Breast epithelium (tissue), 4 donors: ENCODE measurements at places on chromosomes 1 and 21.
A peak's percentile ranks its signal among the peaks of the same experiment; 100 is the strongest.

DNA sequence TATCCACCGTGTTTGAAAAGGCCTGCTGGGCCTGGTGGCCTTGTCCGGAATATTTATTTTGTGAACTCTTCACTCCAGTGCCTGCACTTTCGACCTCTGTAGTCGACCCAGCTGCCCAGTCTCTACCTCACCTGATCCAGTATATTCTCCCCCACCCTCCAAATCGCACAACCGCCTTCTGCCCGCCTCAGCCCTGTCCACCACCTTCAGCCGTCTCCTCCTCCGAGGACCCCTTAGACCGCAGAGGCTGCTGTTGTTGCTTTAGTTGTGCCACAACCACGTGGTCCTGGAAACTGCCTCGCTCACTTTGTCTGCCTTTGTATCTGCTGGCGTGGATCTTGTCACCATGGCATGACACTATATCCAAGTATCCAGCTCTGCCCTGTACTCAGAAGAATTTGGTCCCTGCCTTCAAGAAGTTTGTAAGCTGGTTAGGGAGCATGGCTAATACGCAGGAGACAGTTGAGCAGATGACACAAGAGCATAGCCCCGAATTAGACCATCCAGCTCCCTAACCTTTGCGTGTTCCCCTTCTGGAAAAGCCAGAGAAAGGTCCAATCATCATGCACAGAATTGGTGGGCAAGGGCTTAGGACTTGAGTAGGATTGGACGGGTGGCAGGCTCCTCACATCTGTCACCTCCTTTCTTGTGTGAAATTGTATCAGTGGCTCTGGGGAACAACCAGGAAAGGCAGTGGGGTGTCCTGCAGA lies 1.5 kb downstream of the PHGDH start:
- no peaks in the 10 kb centered on the region for H3K36me3 ChIP-seq
- no peak overlapping the region for H3K4me3 ChIP-seq
- H3K4me1 ChIP-seq: peaks cover 6% of the 10 kb centered on the region
- DNase-seq: no peak
- peak overlapping the region; percentile 88 for H3K27ac ChIP-seq

DNA sequence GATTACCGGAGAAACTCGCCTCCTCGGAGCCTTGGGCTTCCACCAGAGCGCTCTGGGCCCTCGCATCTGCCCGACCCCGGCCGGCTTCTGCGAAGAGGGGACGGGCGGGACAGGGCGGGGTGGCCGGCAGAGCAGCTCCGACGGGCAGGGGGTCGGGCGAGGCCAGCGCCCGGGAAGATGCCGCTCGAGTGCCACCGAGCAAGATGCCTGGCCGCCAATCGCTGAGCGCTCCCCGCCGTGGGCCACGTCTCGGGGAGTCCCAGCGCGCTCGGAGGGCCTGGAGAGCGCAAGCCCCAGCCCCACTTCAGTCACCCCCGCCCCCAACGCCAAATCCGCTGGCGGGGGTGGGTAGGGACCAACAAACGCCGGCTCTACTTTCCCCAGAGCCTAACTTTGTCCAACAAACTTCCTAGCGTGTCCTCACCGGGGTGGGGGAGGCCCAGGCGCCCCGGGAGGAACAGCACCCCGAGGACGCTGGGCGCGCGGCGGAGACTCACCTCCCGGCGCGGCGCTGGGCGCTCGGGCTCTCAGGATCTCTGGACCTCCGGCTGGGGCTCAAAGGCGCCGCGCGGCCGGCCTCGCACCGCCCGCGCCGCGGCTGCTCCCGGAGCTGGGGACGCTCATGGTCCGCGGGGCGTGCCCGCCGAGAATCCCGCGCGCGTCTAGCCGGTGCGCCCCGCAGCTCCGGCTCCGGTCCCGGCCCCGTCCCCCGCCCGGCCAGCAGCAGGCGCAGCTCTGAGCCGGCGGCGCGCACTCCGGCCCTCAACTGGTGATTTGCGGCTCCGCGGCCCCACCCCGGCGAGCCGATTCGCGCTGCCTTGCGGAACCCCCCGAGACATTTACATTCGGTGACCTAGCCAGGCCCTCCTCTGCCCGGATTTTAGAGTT lies at the start of gene BCAR3:
Gene BCAR3, minus strand, starts transcription at position 737 of the 888 bp plus-strand sequence. CDS start 6,907 bp downstream, outside the sequence.
- H3K4me3 ChIP-seq: peak within 1 kb of the TSS; percentile 80
- no peaks in the 10 kb centered on the region for H3K27me3 ChIP-seq
- no peaks in the 10 kb centered on the region for H3K36me3 ChIP-seq
- peak within 1 kb of the TSS; percentile 96 for H3K27ac ChIP-seq

- no peak for DNase-seq
- H3K4me1 ChIP-seq: no peaks in the 10 kb centered on the region
- no peaks in the 10 kb centered on the region for H3K27me3 ChIP-seq
- no peak overlapping the region for H3K4me3 ChIP-seq
- H3K36me3 ChIP-seq: no peaks in the 10 kb centered on the region
These were observed 91.7 kb downstream of the ATG4C start for GRCh38 chr1:62875676-62876075.

DNA sequence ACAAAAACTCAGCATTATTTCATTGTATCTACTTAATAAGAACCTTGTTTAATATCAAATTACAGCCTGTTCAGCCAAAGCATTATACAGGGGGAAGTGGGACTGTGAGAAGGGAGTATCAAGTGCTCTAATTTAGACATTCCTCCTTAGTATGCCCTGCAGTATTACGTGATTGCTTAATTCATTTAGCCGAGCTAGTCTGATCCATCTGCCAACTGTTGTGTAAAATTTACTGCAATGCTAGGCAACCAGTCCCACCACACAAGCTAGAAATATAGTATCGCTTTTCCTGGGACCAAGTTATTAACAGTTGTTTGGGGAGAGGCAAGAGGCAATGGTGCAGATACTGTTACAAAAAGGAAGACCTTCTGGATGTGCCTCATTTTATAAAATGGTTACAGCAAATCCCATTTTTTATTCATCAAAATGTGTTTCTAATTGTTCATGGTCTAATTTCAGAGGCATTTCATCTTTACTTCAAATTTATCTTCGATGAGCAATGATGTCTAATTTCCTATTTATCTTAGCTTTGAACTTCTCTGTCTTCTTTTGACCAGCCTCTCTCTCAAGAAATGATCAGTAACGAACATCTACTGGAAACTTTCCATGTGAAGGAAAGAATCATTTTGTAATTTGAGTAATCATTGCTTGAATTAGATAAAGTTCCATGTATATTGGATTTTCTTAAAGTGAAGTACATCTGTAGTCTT lies 283.3 kb downstream of the DUSP10 start:
- H3K27ac ChIP-seq: peak overlapping the region; percentile 18
- H3K4me3 ChIP-seq: no peak overlapping the region
- H3K27me3 ChIP-seq: no peaks in the 10 kb centered on the region

- H3K27me3 ChIP-seq: no peaks in the 10 kb centered on the region
- no peak overlapping the region for H3K27ac ChIP-seq
- peak; percentile 17 for DNase-seq
- H3K36me3 ChIP-seq: no peaks in the 10 kb centered on the region
- no peaks in the 10 kb centered on the region for H3K4me1 ChIP-seq
These were observed 41.8 kb upstream of the TTC22 start for GRCh38 chr1:54842963-54843362.

- no peaks in the 10 kb centered on the region for H3K27me3 ChIP-seq
- peak; percentile 72 for DNase-seq
- peak within 1 kb of the TSS; percentile 76 for H3K27ac ChIP-seq
- peak within 1 kb of the TSS; percentile 77 for H3K4me3 ChIP-seq
These were observed at the start of gene PLXNA2 for GRCh38 chr1:208243967-208244916. Gene PLXNA2 (minus strand): TSS chr1:208244384. CDS start chr1:208217922, 26,462 bp downstream.

- H3K4me3 ChIP-seq: no peak overlapping the region
- no peaks in the 10 kb centered on the region for H3K27me3 ChIP-seq
- H3K4me1 ChIP-seq: no peaks in the 10 kb centered on the region
- no peaks in the 10 kb centered on the region for H3K36me3 ChIP-seq
These were observed 24.1 kb downstream of the HHIPL2 start for GRCh38 chr1:222523852-222524251.

GRCh38 chr1:9890224-9890731 lies 19.8 kb downstream of the CTNNBIP1 start:
- H3K36me3 ChIP-seq: no peaks in the 10 kb centered on the region
- H3K4me3 ChIP-seq: no peak overlapping the region
- peak overlapping the region; percentile 68 for H3K27ac ChIP-seq
- H3K27me3 ChIP-seq: no peaks in the 10 kb centered on the region
- H3K4me1 ChIP-seq: peaks cover 17% of the 10 kb centered on the region

DNA sequence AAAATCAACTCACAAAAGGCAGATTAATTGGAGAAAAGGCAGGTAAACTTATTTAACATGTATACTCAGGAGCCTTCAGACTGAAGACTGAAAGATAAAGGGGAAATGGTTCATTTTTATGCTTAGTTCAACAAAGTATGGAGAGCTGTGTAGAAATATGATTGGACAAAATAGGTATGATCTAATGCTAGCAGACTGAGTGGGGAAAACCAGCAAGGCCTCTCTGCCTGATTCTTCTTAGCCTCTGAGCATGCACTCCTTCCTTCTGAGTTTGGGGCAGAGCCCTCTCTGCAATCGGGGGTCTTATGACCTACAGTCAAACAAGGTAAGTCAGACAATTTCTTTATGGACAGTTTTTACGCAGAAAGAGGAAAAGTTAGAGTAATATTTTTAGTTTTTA lies 38.8 kb upstream of the SUCO start:
- H3K27ac ChIP-seq: no peak overlapping the region
- DNase-seq: no peak
- peaks cover 6% of the 10 kb centered on the region for H3K4me1 ChIP-seq
- H3K4me3 ChIP-seq: no peak overlapping the region

- no peak overlapping the region for H3K4me3 ChIP-seq
- H3K36me3 ChIP-seq: no peaks in the 10 kb centered on the region
- no peak overlapping the region for H3K27ac ChIP-seq
- H3K27me3 ChIP-seq: no peaks in the 10 kb centered on the region
- no peaks in the 10 kb centered on the region for H3K4me1 ChIP-seq
These were observed 34.3 kb upstream of the MTF1 start for GRCh38 chr1:37893673-37894072.

- no peaks in the 10 kb centered on the region for H3K36me3 ChIP-seq
- H3K27ac ChIP-seq: no peak overlapping the region
- H3K27me3 ChIP-seq: no peaks in the 10 kb centered on the region
- H3K4me1 ChIP-seq: no peaks in the 10 kb centered on the region
- H3K4me3 ChIP-seq: no peak overlapping the region
These were observed 4.5 kb upstream of the ANKRD13C start for GRCh38 chr1:70358921-70359564.

GRCh38 chr1:221824025-221824424 lies 82.1 kb upstream of the DUSP10 start:
- H3K4me3 ChIP-seq: no peak overlapping the region
- DNase-seq: no peak
- no peaks in the 10 kb centered on the region for H3K4me1 ChIP-seq
- H3K27ac ChIP-seq: no peak overlapping the region

GRCh38 chr21:44643741-44644310 lies 2.4 kb upstream of the KRTAP10-11 start:
- H3K4me1 ChIP-seq: no peaks in the 10 kb centered on the region
- H3K4me3 ChIP-seq: no peak overlapping the region
- H3K27me3 ChIP-seq: no peaks in the 10 kb centered on the region
- no peak for DNase-seq
- H3K36me3 ChIP-seq: no peaks in the 10 kb centered on the region

DNA sequence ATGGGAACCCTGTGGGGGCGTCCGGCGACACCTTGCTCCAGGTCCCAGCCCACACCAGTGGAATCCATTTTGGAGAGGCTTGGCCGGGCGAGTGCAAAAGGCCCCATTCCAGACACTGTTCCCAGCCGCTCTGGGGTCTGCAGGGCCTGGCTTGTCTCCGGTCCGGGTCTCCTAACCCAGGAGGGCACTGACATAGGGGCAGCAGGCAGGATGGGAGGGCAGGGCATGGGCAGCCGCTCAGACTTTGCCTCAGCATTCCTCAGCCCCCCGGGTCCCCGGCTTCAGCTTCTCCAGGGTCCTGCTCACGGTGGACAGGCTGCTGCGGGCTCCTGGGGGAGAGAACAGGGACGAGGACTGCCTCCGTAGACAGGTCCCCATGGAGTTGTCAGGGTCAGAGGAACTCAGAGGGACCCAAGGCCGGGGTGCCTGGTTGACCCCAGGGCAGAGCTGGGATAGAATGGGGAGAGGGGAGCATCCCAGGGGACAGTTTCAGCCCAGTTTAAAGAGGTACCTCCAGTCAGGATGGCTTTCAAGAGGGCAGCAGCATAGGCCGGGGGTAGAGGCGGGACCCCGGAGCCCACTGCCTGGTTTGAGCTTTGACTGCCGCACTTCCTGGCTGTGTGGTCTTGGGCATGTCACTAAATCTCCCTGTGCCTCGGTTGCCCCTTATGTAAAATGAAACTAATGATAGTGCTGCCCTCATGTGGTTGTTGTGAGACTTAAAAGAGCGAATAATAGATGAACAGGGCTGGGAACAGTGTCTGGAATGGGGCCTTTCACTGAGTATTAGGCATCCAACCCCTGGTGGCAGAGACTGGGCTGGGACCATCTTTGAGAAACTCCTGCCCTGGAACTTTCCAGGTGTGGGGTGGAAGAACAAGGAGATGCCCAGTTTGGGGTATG lies 3.7 kb downstream of the KNCN start:
- DNase-seq: no peak
- H3K4me1 ChIP-seq: no peaks in the 10 kb centered on the region
- H3K27me3 ChIP-seq: peaks cover 45% of the 10 kb centered on the region
- no peaks in the 10 kb centered on the region for H3K36me3 ChIP-seq
- H3K27ac ChIP-seq: no peak overlapping the region
